ENCODE measurements at places on chromosomes 12 and 14.

DNA sequence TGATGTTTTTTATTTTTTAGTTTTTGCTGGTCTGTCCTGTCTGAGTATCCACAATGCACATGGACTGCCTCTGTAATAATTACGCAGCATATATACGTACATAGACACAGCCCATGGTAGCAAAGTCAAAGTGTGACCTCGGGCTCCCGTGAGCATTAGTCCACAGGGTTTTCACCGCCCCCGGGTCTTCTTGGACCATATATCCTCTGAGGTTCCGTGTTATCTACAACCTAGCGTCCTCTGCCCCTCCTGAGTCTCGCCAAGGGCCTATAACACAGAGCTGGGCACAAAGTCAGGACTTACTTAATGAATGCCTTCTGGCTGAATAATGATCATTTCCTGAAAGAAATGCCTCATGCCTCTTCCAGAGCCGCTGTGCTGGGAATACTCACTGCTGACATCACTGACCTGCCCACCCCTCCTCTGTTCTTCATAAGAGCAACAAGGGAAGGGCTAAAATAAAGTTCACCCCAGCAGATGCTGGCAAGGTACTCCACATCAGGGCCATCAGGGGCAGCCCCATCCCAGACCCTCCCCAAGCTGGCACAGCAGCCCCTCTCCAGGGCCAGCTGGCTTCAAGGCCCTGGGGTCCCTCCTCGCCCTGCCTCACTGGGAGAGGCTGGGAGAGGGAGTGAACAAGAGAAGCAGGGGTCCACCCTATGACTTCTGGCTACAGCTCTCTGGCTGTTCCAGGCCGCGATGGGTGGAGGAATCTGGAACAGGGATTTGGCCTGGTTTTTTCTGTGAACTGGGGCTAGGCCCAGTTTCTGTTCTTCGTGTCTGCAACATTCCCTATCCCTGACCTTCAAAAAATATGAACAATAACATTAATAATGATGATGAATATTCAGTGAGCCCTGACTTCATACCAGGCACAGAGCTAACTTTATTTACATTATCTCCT lies 7.9 kb downstream of the HDAC7 start:
- no peak for DNase-seq

DNA sequence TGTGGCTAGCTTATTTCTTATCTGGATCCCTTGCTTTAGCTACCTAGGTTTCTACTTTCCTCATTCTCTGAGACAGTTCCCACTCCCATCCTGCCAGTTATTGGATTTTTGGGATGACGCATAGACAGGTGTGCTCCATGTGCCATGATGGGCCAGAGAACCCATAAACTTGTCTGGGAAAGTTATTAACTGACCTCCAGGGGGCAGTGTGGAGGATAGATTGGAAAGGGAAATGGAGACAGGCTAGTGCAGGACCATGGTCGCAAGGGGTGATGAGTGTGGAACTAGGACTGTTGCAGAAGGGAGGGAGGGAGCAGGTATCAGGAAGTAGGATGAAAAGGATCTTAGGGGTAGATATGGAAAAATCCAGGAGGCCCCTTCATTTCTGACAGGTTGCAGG lies 80.3 kb downstream of the ESRRB start:
- no peak for DNase-seq

GRCh38 chr12:47282206-47282605 lies 202.4 kb upstream of the AMIGO2 start:
- no peak for DNase-seq

GRCh38 chr12:50749459-50749882 lies 14.4 kb upstream of the ATF1 start:
- no peak for DNase-seq

GRCh38 chr14:64563696-64564095 lies 13.9 kb downstream of the PPP1R36 start:
- no peak for DNase-seq

GRCh38 chr12:115811929-115812328 lies 465.6 kb downstream of the MED13L start:
- no peak for DNase-seq

DNA sequence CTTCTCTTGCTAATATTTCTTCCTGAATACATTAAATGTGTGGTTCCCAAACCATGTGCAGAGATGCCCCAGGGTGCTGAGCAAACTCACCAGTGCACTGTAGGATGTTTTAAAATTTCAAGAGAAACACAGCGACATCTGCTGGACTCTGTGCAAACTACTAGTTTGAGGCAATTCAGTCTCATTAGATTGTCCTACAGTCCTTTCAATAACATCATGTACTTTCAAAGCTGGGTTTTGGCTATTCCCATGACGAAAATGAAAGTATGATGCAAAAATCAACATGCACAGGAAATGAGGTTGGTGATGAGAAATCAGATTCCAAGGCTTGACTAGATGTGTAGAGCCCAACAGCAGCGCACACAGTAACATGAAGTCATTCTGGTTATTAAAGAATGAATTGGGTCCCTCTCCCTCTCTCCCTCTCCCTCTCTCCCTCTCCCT lies 66.3 kb downstream of the CLIP1 start:
- DNase-seq = no peak

- DNase-seq = no peak
These were observed 261.4 kb downstream of the DIO2 start for GRCh38 chr14:79949906-79950305.

GRCh38 chr12:104219908-104220404 lies 4.4 kb downstream of the TXNRD1 start:
- no peak for DNase-seq

- no peak for DNase-seq
These were observed 2.1 kb downstream of the NIN start for GRCh38 chr14:50828721-50829488.

DNA sequence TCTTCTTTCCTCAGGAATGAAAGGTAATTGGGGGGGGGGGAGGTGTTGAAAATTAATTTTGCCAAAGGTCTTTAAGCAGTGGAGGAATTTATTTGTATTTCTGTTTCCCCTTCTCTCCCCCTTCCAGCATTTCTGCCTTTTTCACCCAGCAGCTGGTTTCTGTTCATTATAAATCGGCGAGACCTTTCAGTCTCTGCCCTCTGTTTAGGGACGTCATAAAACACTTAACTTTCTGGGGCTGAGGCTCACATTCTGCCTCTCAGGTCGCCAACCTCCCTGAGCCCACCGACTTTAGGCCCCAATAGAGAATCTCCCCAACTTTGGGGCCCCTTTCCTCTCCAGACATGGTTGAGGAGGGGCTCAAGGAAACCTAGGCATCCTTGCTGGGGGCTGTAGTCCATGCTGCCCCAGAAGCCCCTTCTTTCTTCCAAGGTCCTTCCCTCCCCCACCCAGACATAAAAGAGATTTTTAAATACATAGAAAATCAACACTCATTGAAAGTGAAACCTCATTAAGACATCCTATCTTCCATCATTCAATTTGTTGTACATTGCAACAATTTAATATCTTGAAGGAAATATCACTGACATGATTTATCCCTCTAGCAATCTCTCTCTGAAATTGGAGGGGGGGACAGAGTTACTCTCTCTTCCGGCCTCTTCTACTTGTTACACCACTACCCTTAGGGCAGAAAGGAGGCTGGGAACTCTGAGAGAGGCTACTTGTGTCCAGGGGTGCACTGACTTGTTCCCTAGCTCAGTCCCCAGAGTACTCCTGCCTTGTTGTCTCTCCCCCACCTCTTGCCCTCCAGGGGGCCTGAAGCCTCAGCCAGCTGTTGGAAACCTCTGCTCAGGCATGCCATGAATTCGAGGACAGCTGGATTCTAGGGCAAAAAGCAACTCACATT lies 2.5 kb upstream of the HOXC6 start:
- DNase-seq = no peak

- DNase-seq = no peak
These were observed 871 bp upstream of the COQ5 start for GRCh38 chr12:120529641-120530417.

- DNase-seq = no peak
These were observed 81.6 kb downstream of the MYRFL start for GRCh38 chr12:69906411-69907216.

DNA sequence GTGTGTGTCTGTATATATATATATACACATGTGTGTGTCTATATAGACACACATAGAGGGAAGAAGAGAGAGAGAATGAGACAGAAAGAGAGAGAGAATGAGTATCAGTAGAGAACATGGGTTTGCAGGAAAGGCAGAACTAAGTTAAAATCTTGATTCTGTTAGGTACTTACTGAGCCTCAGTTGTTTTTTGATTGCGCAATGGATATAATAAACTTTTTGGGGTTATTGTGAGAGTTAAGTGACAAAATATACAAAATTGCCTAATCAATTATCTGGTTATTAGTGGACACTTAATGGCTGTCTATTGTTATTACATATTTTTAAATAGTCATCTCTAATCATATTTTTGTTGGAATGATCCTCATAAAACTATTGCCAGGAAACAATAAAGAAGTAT lies 169.0 kb downstream of the ETNK1 start:
- DNase-seq = no peak

DNA sequence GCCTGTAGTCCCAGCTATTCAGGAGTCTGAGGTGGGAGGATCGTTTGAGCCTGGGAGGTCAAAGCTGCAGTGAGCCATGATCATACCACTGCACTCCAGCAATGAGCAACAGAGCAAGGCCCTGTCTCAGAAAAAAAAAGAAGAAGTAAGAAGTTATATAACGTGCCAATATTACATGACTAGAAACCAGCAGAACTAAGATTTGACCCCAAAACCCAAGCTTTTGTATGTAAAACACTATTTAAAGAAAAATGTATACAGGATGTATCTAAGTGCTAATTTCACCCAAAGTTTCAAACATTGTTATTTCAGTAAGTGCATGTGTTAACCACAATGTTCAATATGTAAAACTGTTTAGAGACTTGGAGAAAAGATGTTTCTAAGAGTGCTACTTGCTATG lies 94.7 kb downstream of the SLC5A8 start:
- no peak for DNase-seq

DNA sequence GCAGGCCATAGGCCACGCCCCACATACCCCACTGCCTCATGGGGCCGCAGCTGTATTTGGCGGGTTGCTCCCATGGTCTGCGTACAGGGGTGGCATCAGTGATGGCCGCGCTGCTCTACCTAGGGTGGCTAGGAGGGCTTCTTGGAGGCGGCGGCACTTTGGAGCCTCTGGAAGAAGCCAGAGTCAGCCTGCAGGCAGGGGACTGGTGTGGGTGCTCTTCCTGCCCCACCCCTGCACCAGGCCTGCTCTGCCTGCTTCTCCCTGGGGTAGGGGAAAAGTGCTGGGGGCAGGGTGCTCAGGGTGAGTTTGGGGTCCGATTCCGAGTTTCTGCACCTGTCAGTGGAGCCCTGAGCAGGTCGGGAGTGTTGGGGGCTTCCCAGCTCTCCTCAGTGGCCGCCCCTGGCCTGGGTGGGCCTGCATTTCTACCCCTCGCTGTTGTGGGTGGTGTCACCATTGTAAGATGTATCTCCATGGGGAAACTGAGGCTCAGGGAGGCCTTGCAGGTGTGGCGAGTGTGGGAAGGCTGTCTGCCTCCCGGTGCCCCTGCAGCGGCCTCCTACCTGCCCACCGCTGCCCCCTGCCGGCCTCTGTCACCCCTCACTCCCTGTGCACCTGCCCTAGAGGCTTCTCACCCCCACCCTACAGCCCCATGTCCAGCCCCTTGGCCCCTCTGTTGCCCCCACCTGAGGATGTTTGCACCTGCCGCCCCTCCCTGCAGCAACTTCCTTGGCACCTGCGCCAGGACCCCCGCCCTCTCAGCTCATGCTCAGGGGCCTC lies 5.5 kb downstream of the CEP170B start:
- no peak for DNase-seq

DNA sequence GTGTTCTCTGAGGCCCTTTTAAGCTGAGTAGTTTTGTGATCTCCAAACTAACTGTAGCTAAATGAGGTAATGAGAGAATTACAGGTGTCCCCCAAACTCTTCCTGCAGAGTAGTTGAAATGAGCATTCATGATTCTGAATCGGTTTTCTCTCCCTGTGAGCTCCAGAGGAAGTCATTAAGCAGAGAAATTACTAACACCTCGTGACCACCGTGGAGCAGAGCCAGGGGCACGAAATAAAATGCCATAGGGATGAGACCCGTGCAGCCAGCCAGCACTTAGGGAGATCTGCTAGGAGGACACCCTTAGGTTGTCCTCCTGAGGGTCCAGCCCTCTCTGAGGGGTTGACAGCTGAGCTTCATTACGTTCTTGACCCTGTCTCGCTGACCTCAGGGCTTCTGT lies 79.5 kb downstream of the SLC25A47 start:
- no peak for DNase-seq

DNA sequence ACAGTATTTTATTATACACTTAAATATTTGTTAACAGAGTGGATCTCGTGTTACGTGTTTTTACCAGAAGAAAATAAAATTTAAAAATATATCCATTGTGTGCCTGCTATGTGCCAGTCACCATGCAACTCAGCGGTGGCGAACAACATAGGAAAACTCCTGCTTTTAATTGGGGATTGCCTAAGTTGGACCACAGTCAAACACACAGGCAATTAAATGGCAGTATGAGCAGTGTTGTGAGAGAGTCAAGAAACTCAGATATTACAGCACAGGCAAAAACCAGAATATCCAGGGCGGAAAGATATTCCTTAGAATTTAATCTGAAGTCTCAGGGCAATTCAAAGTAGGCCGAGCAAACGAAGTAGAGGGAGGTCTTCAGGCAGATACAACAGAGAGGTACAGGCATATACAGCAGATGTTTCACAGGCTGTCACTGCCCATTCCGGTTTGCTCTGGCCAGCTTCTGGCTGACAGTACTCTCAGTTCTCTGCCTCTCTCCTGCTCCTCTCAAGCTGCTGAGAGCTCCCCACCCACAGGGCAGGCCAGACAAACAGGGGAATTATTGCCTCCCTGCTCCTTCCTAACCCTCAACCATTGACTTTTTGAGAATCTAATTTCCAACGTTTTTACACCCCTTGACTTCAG lies 540.2 kb upstream of the TMEM132C start:
- DNase-seq = peak; percentile 45

- no peak for DNase-seq
These were observed 36.7 kb upstream of the NKX2-8 start for GRCh38 chr14:36619131-36619530.

- DNase-seq = no peak
These were observed 348.5 kb upstream of the MDGA2 start for GRCh38 chr14:48023881-48024280.
